Myocyte (in vitro differentiated cells): ENCODE measurements at places on chromosomes 6 and 20. TPM values are rescaled to one million over a fixed set of nuclear protein-coding genes. Genes with fewer than 3 reads are reported as not detected.

Gene SLC22A1
- total RNA-seq, result 0.19 and 0.31 TPM in 2 replicates

Gene ACTL10
- total RNA-seq, result 0.10 TPM in 1 of 2 replicates, not detected in the other

Gene TFAP2A
- 0.21 and 0.59 TPM in 2 replicates for total RNA-seq

Gene MAP7
- total RNA-seq, result 0.40 and 0.52 TPM in 2 replicates

Gene DUSP15
- total RNA-seq, result 0.64 and 0.68 TPM in 2 replicates

Gene CGA
- total RNA-seq, result not detected in 2 replicates

Gene PRDM1
- total RNA-seq, result 0.67 and 0.94 TPM in 2 replicates

Gene PRSS35
- total RNA-seq, result 0.43 and 1.3 TPM in 2 replicates

Gene TP53TG5
- total RNA-seq, result not detected in 2 replicates

Gene EPPIN
- total RNA-seq, result not detected in 2 replicates

Gene MYLK4
- 5.6 and 9.4 TPM in 2 replicates for total RNA-seq

Gene AKAP12
- 8.0 and 10.9 TPM in 2 replicates for total RNA-seq

Gene DNAH8
- 0.05 TPM in 2 replicates for total RNA-seq

Gene RAB5IF
- total RNA-seq, result 98.3 and 107 TPM in 2 replicates

Gene GNRH2
- total RNA-seq, result not detected in 2 replicates

Gene KCNK17
- not detected in 2 replicates for total RNA-seq

Gene EEF1A2
- 456 and 555 TPM in 2 replicates for total RNA-seq

Gene ALDH8A1
- 2.1 TPM in 1 of 2 replicates, not detected in the other for total RNA-seq

Gene SLC12A5
- total RNA-seq, result not detected in 2 replicates

Gene PAK5
- total RNA-seq, result not detected in 2 replicates

Gene MAS1L
- not detected in 2 replicates for total RNA-seq

Gene TDP2
- total RNA-seq, result 15.1 and 16.0 TPM in 2 replicates

Gene ZFP64
- 8.4 and 9.1 TPM in 2 replicates for total RNA-seq

Gene TBP
- 9.6 and 10.7 TPM in 2 replicates for total RNA-seq

Gene WFDC5
- total RNA-seq, result not detected in 2 replicates

Gene RTEL1
- 12.2 and 16.6 TPM in 2 replicates for total RNA-seq

Gene CLIC5
- 0.03 TPM in 1 of 2 replicates, not detected in the other for total RNA-seq

Gene TAF11
- total RNA-seq, result 33.1 and 38.6 TPM in 2 replicates

Gene RIPOR2
- 28.6 and 50.0 TPM in 2 replicates for total RNA-seq

Gene DEFB124
- not detected in 2 replicates for total RNA-seq

Gene SUPT3H
- total RNA-seq, result 3.4 and 7.8 TPM in 2 replicates

Gene RRAGD
- total RNA-seq, result 12.3 and 22.7 TPM in 2 replicates

Gene KCNS1
- not detected in 2 replicates for total RNA-seq

Gene DDX43
- not detected in 2 replicates for total RNA-seq

Gene BMP6
- 0.10 and 0.19 TPM in 2 replicates for total RNA-seq

Gene BHLHE23
- not detected in 2 replicates for total RNA-seq

Gene CLDN20
- 0.45 TPM in 1 of 2 replicates, not detected in the other for total RNA-seq

Gene MEI4
- not detected in 2 replicates for total RNA-seq

Gene GATA5
- not detected in 2 replicates for total RNA-seq

Gene OR2J3
- total RNA-seq, result not detected in 2 replicates

Gene MCM3
- total RNA-seq, result 12.0 and 17.6 TPM in 2 replicates

Gene ELMO2
- 67.1 and 68.6 TPM in 2 replicates for total RNA-seq

Gene SPATA25
- 5.9 and 10.2 TPM in 2 replicates for total RNA-seq
